HCT116 (cell line): ENCODE measurements at places on chromosomes 4 and X. TPM values are rescaled to one million over a fixed set of nuclear protein-coding genes. Genes with fewer than 3 reads are reported as not detected.

- no peaks in the 10 kb centered on the region for H3K27me3 ChIP-seq
- no peak overlapping the region for H3K27ac ChIP-seq
- no peak for DNase-seq
- peaks cover 17% of the 10 kb centered on the region; the same call in 1 of the 2 replicates for H3K4me1 ChIP-seq
- no peak overlapping the region for H3K4me3 ChIP-seq
These were observed 43.3 kb downstream of the NYX start for GRCh38 chrX:41490446-41490845.

DNA sequence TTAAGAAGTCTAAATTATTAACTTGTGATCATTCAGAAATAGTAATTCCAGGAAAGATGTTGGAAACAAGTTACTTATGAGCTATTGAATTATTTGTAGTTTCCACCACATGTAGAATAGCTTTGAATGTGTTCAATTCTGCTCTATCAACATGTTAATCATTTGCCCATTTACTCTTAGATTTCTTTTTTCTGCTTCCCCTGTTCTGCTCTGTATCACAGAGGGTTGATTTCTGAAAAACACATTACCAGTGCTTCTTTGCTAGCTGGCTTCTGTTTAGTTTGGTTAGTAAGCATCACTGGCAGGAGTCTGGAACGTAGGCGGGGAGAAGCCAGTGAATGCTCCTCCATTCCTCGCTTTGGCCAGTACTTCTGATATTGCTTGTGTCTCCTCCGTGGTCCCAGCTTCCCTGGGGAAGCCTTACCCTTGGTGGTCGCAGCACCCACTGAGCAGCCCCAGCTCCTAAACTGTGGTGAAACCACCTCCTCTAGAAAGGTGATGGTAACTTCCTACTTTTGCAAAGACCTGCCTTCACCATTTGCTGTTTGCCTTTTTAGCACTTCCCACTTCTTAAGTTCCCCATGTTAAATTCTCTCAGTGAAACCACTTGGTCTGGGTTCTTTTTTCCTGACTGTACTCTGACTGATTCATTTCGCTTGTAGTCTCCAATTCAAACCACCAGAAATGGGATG is 40.3 kb upstream of the GALNT7 start:
- DNase-seq: no peak
- no peak overlapping the region for H3K4me3 ChIP-seq
- H3K27me3 ChIP-seq: no peaks in the 10 kb centered on the region
- H3K36me3 ChIP-seq: no peaks in the 10 kb centered on the region

LIMCH1 gene
- total RNA-seq: 10.4 TPM

GRCh38 chr4:158302076-158302866 is 92.0 kb downstream of the TMEM144 start:
- no peak for DNase-seq
- no peaks in the 10 kb centered on the region for H3K4me1 ChIP-seq
